ENCODE measurements at places on chromosomes 12 and 14.

- DNase-seq, result no peak
Measured at GRCh38 chr12:16329594-16329993, 17.9 kb upstream of the MGST1 start.

- DNase-seq, result no peak
Measured at GRCh38 chr12:99436584-99436983, 211.0 kb upstream of the GARIN6 start.

GRCh38 chr14:54374117-54374884 lies 22.5 kb upstream of the CDKN3 start:
- DNase-seq, result no peak

DNA sequence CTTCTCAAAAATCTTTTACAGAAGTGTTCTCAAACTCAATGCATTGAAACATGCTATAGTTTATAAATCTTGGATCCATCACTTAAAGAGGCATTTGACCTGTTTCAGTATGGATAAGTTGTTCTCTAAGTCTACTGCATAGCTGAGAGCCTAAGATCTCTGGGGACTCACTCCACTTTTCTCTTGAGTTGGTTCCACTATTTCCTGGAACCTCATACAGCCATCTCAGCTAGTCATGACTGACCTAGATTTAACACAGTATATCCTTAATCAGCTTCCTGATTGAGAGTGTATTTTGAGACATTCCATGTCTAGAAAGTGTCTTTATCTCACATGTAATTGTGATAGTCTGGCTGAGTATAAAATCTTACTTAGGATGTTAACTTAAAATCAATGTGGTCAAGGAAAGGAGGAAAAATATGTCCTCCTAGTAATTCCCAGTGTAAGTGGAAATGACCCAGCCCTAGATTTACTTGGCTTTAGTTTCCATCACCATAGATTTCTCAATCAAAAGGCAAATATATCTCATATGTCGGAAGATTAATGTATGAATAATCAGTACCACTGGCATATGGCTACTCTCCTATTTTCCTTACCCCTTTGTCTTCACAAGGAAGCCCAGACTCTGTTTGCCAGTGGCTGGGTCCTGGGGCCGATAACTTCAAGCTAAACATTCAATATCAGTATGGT lies 61.9 kb downstream of the KICS2 start:
- DNase-seq, result no peak

DNA sequence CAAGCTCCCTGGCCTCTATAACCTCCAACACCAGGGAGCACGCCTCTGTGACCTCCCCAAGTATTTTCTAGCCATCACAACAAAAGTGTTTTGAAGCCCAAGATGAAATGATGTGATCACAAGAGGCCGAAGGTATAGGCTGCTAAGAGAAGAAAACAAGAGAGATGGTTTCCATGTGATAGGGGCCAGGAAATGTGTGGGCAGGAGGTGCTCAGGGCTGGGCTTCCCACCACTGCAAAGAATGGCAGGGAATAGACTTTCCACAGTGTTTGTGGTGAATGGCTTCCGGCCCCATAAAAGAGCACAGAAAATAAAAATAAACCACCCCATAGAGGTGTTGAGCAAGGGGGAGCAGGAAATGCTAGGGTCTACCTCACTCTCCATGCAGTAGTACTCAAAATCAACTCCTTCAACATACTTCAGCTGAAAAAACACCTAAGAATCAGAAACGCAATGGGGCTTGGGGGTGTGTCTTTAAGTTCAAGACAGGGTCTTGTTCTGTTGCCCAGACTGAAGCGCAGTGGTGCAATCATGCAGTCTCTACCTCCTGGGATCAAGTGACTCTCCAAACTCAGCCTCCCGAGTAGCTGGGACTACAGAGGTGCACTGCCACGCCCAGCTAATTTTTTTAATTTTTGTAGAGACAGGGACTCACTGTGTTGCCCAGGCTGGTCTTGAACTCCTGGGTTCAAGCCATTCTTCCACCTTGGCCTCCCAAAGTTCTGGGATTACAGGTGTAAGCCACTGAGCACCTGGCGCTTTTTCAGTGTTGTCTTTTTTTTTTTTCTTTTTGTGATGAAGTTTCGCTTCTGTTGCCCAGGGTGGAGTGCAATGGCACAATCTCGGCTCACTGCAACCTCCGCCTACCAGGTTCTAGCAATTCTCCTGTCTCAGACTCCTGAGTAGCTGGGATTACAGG lies 27.1 kb downstream of the DAD1 start:
- DNase-seq, result no peak

GRCh38 chr12:49043856-49044258 lies 16.7 kb downstream of the KMT2D start:
- peak; percentile 41 for DNase-seq

DNA sequence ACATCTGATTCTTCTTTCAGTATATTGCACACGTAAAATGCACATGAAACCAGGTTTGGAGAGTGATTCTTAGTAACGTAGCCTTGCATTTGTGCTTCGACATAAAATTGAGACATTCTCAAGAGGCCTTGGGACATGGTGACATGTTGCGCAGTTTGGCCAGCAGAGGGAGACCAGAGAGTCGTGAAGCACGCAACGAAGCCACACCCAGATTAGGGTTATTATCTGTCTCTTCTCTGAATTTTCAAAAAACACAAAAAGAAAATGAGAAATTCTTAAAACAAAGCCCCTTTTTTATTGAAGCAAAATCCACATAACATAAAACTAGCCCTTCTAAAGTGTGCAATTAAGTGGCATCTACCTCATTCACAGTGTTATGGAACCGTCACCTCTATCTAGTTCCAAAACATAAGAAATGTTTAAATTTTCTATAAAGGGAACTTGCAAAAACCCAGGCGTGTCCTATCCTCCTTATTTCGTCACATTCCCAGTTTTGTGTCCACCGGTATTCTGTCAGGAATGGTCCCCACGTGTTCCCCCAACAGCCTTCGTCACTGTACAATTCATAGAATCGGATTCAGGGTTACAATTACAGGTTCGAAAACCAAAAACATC lies 108.8 kb upstream of the ATF7IP start:
- DNase-seq, result peak; percentile 94

DNA sequence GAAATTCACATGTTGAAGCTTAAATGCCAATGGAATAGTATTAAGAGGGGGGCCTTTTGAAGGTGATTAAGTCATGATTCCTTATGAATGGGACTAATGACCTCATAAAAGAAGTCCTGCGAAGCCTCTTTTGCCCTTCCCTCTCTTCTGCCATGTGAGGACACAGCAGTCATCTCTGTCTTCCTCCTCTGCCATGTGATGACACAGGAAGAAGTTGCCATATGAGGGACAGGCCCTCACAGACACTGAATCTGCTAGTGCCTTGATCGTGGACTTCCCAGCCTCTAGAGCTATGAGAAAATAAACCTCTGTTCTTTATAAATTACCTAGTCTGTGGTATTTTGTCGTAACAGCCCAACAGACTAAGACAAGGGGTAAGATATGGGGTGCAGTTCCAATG lies 100.7 kb downstream of the VCPKMT start:
- DNase-seq, result no peak

DNA sequence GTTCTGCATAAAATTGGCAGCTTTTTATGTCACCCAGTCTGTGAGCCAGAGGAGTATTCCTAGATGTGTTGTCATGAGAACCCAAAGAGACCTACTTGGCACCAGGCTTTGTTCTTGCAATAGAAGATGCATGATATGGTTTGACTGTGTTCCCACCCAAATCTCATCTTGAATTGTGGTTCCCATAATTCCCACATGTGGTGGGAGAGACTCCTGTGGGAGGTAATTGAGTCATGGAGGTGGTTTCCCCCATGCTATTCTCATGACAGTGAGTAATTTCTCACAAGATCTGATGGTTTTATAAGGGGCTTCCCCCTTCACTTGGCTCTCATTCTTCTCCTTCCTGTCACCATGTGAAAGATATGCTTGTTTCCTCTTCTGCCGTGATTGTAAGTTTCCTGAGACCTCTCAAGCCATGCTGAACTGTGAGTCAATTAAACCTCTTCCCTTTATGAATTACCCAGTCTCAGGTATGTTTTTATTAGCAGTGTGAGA lies 572.0 kb upstream of the ATP2B1 start:
- DNase-seq, result no peak

DNA sequence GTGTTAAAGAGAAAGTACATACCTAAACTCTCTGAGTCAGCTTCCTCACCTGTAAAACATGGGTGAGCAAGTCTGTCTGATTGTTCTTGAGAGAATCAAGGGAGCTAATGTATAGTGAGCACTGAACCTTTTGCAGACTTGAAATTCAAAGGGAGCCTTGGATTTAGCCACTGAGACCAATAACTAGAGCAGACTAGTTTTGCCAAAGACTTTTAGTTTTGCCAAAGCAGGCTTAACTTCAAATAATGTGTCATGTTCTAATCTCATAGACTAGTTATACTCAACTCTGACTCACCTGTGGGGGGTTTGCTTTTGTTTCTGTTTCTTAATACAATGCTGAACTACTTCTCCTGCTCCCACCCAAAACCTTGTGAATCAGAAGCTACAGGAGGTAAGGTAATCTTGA lies 123.7 kb downstream of the SLC25A21 start:
- DNase-seq, result no peak

- DNase-seq, result peak; percentile 47
Measured at GRCh38 chr12:104672501-104673265, 215.9 kb downstream of the CHST11 start.

- no peak for DNase-seq
Measured at GRCh38 chr14:103516426-103517173, 6.0 kb downstream of the CKB start.

GRCh38 chr12:58156697-58157096 lies 215.3 kb downstream of the ATP23 start:
- no peak for DNase-seq

Measured in H4 (cell line).